ENCODE measurements at places on chromosomes 6 and 20. TPM values are rescaled to one million over a fixed set of nuclear protein-coding genes. Genes with fewer than 3 reads are reported as not detected.

Gene DEFB119
- total RNA-seq = not detected

Gene CEP57L1
- total RNA-seq = 22.0 TPM

Gene PTPN1
- 31.3 TPM for total RNA-seq

Gene TOX2
- 50.7 TPM for total RNA-seq

Gene SYS1
- total RNA-seq = 28.3 TPM

Gene DZANK1
- total RNA-seq = 0.65 TPM

Gene C20orf144
- total RNA-seq = 0.08 TPM

Gene CCM2L
- 0.13 TPM for total RNA-seq

Gene DPM1
- total RNA-seq = 49.7 TPM

Gene TSHZ2
- 1.0 TPM for total RNA-seq

Gene TINAG
- not detected for total RNA-seq

Gene MAPK13
- 5.7 TPM for total RNA-seq

Gene SCRT2
- total RNA-seq = not detected

Gene PMEPA1
- total RNA-seq = 16.4 TPM

Gene STAU1
- total RNA-seq = 83.4 TPM

Gene F13A1
- total RNA-seq = 0.32 TPM

Gene WFDC10A
- not detected for total RNA-seq

Gene CHRNA4
- total RNA-seq = not detected

Gene TCF15
- not detected for total RNA-seq

Gene TMEM239
- not detected for total RNA-seq

Gene GGTLC1
- not detected for total RNA-seq

Gene LY6G6F
- not detected for total RNA-seq

Gene SNX14
- total RNA-seq = 53.5 TPM

Measured in epithelial cell of alveolus of lung (primary cell).